AG08396 (cell line): ENCODE measurements at places on chromosomes 4 and X.

- DNase-seq = no peak
These were observed 43.5 kb downstream of the NDST3 start for GRCh38 chr4:118077767-118078105.

DNA sequence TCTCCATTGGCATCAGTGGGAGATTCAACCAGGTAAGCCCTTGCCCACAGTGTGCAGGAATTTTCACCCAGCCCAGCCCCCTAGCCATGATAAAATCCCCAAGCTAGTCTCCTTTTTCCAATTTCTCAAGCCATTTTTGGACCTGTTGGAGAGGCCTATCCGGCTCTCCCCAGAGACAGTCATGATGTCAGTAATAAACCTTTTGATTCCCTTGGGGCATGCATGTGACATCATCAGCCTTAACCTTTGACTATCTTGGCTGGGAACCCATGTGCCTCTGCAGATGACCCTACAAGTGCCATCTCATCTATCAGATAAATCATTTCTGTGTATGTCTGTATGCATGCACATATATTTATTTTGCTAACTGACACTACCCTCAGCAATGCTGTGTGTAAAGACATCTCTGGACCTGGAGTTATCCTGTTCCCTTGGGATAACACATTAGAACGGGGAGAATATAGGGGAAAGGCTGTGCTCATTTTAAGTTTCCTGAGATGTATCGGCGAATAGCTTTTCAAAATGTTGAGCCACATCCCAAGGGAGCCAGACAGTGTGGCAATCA lies 51.0 kb downstream of the CYTL1 start:
- DNase-seq = no peak

- DNase-seq = peak; percentile 44
These were observed 36.6 kb downstream of the MAP7D3 start for GRCh38 chrX:136214551-136214950.

DNA sequence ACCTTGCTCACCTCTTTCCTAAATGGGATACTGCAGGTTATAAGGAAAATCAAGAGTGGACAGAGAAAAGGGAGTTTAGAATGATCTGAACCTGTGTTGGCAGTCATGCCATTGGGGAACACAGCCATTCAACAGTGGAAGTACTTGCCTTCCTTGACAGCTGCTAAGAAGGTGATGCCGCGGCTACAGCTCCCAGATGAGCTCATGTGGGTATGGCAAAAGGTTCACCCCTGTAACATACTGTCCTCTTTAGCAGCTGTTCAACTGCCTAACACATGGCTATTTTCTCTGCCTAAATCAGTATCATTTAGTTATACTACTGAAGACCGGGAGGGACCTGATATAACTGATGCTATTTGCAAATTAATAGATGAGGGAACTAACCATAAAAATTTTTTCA lies 76.8 kb downstream of the DCHS2 start:
- DNase-seq = no peak

GRCh38 chr4:76457885-76458284 lies 22.9 kb downstream of the SHROOM3 start:
- no peak for DNase-seq

- no peak for DNase-seq
These were observed 186.6 kb upstream of the LEF1 start for GRCh38 chr4:108355186-108355901.

- no peak for DNase-seq
These were observed 373.6 kb downstream of the FBXW7 start for GRCh38 chr4:152162331-152162697.

GRCh38 chr4:32551943-32552342 lies 1831.8 kb downstream of the PCDH7 start:
- DNase-seq = no peak

DNA sequence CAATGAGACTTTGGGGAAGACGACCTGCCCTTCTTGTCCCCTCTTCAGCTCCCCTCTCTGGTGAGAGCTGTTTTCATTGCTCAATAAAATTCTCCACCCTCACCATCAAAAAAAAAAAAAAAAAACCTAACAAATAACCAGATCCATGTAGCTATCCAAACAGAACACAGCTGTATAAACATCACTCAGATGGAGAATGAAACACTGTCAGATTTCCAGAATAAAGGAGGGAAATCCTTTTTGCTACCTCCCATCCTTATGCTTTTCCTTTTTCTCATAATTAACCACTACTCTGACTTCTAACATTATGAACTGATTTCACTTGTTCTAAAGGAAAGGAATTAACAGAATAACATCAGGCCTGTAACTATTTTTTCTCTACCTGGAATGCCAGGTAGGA lies 155.6 kb downstream of the PPP4R3C start:
- no peak for DNase-seq

DNA sequence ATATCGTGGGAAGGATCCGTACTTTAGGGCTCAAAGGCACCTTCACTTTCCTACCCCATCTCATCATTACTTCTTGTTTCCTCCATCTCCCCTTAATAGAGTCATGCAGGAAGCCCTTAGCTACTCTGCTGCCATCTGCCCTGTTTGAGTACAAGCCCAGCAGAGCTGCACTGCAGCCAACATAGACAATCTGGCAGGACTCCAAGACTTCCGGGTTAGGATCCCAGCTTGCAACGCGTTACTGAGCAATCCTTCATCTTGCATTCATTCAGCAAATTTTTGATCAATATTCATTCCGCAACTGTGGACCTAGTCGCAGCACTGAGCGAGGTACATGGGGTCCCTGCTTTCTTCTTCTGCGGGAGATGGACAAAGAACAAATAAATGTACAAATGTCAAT lies 344.9 kb downstream of the BCOR start:
- no peak for DNase-seq

GRCh38 chr4:111573386-111573785 lies 571.9 kb upstream of the FAM241A start:
- DNase-seq = no peak

GRCh38 chrX:140163371-140164159 lies 198.2 kb upstream of the CXorf66 start:
- DNase-seq = no peak

DNA sequence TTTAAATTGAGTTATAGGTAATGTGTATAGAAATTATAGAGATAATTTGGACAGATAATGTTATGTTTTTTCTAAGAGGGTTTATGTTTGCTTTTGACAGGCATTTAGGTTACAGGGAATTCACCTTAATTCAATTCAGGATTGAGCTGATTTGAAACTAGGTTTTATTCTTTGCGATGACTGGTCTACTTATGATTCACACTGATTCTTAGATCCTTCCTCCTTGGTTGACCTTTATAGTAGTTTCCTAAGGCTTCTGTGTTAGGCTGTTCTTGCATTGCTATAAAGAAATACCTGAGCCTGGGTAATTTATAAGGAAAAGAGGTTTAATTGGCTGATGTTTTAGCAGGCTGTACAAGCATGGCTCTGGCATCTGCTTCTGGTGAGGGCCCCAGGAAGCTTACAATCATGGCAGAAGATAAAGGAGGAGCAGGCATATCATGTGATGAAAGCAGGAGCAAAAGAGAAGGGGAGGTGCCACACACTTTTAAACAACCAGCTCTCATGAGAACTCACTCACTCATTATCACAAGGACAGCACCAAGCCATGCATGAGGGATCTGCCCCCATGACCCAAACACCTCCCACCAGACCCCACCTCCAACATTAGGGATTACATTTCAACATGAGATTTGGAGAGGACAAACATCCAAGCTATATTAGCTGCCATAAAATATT lies 155.0 kb upstream of the SFRP2 start:
- no peak for DNase-seq

DNA sequence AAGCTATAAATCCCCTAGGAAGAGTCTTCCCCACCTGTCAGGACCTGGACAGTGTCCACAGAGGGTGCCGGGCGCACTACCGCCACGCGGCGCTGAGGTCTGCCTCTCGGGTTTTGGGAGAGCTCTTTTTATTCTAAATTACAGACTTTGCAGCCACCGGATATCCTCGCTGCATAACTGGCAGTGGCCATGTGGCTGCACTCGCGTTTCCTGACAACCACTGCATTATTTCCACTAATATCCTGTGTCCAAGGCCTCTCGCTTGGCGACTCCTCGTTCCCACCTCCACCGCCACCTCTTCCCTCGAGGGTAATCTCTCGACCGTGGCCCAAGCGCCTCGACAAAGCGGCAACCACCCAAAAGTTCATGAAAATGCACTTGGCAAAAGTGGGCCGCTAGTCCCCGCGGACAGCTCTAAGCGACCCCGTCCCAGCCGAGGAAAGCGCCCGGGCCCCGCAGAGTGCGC lies 512 bp upstream of the TMEM131L start:
- peak; percentile 82 for DNase-seq

- DNase-seq = no peak
These were observed 452.1 kb upstream of the BOD1L1 start for GRCh38 chr4:14079601-14080000.

DNA sequence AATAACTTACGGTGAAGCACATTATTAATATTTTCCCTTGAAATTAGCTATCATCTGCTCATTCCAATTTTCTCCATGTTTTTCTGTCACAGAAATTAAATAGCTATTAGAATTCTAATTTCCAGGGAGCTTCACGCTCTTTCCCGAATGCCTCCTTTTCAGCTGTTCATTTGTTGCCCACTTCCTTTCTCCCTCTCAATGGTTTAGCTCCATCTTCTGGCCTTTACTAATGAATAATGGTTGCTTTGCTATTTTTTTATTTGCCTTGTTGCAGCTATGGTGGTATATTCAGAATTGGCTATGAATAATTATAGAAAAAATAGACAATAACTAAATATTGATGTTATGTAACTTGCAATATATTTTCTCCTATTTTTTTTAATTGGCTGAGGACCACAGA lies 70.5 kb downstream of the GRIA2 start:
- DNase-seq = no peak

DNA sequence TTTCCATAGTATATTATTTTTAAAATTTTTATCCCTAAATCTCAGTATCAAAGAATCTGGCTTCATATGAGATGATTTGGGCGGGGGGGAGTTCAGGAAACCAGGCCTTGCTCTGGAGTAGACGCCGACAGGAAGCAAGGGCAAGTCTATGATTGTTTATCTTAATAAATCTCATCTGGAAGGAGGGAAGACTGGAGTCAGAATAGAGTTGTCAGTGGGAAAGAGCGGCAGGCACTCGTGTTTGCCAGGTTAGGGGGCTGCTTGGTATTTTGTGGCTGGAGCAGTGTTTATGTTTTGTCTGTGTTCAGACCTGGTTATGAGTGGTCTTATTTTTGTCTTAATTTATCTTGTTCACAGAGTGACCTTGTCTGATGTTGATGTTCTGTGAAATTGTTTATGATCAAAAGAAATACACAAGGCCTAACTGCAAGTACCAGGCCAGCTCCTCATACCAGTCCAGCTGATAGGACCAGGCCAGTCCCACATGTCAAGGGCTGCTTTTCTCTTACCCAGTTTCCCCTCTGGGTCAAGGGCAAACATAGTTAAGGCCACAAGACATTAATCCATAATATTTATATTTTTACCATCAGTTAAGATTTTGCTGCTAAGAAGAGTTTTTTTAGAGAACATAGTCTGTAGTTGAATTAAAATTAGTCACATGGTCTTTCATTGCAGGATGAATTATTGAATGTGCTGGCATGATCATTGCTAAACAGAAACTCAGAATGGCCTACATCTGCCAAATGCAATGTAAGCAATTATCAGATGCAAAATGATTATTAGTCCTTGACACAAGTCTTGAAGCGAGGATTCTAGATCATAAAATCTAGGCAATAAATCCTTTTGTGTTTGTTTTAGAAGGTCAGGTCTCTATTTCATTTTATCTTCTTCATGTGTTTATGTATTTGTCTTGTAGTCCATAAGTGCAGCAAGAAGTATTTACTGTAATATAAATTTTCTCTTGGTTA lies 176.5 kb downstream of the GASK1B start:
- DNase-seq = no peak

GRCh38 chr4:1490011-1490653 lies 83.9 kb upstream of the NKX1-1 start:
- DNase-seq = no peak

DNA sequence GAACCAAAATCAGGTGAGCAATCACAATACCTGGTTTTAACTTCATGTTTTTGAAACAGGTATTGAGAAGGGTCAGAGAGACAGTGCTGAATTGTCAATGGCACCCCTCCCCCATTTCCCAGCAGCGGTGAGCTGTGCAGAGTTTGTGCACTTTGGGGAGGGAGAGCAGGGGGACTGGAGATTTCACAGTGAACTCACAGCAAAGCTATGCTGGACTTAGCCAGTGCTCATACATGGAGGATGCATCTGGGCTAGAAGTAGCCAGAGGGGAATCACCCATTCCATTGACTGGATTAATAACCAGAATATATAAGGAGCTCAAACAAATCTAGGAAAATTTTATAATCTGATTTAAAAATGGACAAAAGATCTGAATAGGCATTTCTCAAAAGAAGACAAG lies 612.6 kb downstream of the STPG2 start:
- no peak for DNase-seq

DNA sequence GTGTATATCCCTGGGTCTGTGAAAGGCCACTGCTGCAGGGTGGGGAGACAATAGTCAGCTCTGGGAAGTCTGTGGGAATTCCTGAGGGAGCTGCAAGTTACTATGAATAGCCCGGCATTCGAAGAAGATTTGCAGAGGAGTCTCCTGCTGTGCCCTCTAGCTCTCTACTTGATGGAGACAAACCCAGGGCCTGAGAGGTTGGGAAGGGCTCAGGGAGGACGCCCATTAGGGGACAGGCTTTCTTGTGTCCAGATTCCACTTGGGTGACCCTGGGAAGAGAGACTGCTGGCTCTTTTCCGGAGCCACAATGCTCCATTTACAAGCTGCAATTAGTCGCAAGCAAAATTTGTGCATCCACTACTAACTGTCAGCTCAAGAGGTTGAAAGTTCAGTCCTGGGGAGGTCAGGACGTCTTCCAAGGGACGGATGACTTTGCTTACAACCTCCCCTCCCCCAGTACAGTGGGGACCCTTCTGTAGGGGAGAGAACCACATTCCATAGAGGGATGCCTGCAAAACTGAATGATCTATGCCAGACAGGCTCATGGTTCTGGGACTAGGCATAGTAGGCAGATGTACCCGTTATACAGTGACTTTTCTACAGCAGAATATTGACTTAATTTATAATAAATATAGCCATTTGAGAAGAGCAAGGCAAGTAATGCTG lies 48.2 kb upstream of the PHOX2B start:
- DNase-seq = no peak
